NCI-H82 (cell line): ENCODE measurements at places on chromosomes 3 and 15.

DNA sequence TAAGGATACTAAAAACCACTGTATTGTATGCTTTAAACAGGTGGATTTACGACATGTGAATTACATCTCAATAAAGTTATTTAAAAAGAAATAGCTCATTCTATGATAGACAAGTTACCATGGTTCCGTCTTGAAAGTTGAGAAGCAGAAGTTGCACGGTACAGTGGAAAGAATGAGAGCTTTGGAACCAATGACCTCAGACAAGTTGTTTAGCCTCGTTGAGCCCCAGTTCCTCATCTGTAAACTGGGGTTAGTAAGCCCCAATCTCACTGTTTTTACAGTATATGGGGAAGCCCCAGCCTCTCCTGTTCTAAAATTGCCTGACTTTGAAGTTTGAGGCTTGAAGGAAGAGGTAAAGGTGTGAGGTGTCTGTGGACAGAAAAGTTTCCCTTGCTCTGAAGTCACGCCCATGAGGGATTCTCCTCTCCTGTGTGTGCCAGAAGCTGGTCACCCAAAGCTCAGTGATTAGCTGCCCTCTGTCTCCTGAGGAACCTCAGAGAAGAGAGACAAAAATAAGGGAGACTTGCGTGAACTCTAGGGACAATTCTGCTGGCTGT, 10.0 kb downstream of the CRYGS start:
- DNase-seq = no peak

GRCh38 chr3:140250945-140251344, 316.0 kb downstream of the CLSTN2 start:
- DNase-seq = no peak

DNA sequence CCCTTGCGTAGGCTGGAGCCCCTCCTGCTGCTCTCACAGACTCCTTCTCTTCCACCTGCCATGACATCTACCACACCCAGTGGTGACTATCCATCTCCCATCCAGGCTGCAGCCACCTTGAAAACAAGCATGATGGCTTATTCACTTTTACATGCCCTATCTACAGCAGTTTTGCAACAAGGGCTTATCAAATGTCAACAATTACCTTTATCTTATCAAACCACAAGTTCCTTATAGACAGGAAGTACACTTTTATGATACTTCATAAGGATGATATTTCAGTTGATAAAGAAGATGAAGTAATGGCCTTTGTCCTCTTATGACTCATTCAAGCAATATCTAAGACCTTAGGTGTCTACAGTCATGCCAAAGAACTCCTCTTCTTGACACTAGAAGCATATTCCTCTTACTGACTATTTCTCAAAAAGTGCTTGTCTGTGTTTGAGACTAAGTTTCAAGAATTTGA, 125.3 kb upstream of the SPRED1 start:
- DNase-seq = no peak

GRCh38 chr3:32384938-32385337, 6.7 kb upstream of the CMTM7 start:
- DNase-seq = peak; percentile 10

DNA sequence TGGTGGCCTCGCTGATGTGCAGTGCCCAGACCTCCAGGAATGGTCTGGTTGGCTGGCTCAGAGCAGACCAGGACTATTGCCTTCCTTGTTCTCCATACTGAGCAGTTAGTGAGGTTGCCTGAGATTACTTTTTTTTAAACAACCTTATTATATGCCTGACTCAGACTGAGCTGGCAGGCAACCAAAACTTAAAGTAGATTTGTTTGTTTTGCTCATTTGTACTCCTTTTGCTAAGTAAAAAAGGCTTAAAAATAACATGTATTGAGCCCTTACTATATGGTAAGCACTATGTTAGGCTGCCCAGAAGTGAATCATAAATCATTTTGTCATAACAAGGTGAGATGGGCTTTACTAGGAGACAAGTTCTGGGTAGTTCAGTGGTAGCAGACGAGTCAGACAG, 92.4 kb downstream of the GHSR start:
- no peak for DNase-seq

- peak; percentile 85 for DNase-seq
Measured at GRCh38 chr3:102444101-102444500, 9.3 kb downstream of the ZPLD1 start.

DNA sequence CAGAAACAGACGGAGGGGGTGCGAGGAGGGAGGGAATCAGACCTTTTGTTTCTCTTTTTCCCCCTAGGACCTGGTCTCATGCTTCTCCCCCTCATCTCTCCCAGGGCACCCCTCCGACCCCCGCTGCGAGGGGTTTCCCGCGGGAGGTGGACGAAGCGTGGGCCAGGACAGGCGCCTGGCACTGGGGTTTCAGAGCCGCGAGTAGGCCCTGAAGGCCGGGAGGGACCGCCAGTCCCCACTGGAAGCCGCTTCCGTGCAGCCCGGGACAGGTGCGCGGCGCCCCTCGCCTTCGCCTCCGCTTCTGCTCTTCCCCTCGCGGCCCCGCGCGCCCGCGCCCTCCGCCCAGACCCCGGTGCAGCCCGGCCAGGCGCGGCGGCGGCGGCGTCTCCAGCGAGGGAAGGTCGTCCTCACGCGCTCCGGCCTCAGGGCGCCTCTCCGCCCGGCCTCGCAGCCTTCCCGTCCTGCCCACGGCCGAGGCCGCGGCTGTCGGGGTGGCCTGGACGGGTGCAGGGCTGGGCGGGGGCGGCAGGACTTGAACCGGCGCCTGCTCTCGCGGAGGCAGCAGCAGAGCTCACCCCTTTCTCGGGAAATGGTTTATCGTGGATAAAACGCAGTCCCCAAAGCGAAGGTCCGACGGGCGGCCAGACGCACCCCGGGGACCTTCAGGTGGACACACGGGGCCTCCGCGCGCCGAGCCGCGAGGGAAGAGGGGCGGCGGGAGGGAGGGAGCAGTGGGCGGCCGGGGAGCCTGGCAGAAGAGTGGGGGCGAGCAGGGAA, 31.5 kb upstream of the ADAMTS17 start:
- DNase-seq = no peak

DNA sequence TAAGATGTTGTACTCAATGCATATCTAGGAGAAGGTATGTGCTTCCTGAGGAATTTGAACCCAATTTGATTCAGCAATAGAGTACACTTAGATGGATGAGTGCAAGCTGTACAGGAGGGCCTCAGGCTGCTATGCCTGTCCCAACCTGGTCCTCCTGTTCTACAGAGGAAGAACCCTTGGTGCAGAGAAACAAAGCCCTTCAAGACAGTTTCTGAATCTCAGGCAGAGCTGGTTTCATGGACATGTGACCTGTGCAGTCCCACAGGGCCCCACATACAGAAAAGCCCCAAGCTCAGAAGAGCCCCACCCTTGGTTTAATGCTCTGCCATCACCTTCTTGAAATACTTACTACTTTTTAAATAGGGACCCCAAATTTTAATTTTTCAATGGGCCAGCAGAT, 15.3 kb downstream of the FOXP1 start:
- DNase-seq = no peak

- DNase-seq = no peak
Measured at GRCh38 chr3:55591888-55592287, 104.8 kb upstream of the WNT5A start.

- no peak for DNase-seq
Measured at GRCh38 chr15:82650046-82650670, 3.0 kb upstream of the CPEB1 start.

DNA sequence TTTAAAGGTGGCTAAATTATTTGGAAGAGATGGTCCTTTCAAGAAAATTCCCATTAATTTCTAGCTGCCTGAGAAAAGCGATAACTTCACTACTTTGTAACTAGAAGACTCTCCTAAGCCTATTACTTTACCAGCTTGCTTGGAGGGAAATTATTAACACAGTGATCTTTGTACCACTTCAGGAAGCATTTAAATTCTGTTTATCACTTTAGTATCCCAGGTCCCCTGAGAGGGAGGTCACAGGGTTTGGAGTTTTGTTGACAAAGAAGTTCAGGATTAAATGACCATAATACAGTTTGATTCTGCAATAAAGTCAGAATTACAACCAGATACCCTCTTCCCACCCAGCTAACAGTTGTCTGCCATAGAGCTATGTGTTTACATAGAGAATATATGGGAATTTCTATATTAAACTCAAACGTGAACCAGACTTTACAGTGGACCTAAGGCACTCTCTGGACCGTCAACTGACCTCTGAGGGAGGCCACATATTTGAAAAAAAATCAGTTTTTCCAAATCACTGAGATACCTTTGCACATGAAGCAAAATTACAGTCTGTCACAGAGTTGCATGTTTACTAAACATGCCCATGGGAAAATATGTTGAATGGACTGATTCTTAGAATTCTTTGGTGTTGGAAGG, 3.0 kb downstream of the SLC27A2 start:
- DNase-seq = no peak

GRCh38 chr15:89664441-89665350, 9.4 kb upstream of the KIF7 start:
- no peak for DNase-seq

- DNase-seq = peak; percentile 70
Measured at GRCh38 chr3:43094851-43095250, 11.0 kb downstream of the POMGNT2 start.

GRCh38 chr15:62818691-62819090, 223.9 kb upstream of the TPM1 start:
- DNase-seq = no peak

- peak; percentile 65 for DNase-seq
Measured at GRCh38 chr3:121834157-121834670, 646 bp downstream of the IQCB1 start.

DNA sequence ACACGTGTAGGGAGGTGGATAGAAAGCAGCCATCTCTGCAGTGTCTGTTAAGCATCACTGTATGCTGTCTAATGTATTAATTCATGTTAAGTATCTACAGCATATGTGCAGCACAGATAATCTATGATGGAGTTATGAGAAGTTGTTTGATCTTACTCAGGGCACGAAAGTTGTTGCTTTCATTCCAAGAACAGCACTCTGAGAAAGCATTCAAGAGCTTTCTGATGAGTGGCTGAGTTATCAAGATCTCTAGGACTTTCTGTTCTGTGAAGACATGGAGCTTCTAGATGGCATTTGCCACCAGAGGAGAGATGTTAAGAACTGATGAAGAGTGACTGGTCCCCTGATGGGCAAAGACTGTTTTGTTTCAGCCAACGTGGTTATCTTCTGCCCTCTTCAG, 22.6 kb upstream of the TPRG1 start:
- no peak for DNase-seq

DNA sequence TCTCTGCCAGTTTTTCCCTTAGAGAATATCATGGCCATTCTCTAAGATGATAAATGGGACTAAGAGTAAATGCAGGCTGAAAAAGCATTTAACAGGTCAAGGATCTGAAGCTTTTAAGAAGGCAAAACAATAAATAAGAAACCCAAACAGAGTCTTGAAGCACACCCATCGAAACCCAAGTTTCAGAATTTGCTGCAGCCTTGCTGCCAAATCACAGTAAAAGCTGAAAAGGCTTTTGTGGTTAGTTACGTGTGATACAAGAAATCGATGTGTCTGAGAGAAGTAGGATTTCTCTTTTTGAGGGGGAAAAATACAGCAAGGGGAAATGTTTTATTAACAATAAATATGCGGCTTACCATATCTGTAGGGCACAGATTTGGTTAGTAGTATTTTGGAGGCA, 92.0 kb downstream of the IGF1R start:
- no peak for DNase-seq

DNA sequence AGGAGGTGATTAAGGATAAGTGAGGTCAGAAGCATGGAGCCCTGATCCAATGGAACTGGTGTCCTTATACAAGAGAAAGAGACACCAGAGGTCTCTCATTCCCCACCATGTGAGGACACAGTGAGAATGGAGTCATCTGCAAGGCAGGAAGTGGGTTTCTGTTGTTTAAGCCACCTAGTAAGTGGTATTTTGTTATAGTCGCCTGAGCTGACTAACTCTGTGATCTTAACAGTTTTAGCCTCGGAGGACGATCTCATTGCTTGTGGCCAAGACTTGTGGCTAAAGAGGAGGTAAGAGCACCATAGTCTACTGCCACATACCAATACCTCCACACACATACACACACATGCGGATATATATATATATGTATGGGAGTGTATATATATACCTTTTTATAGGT, 73.8 kb downstream of the MCTP2 start:
- no peak for DNase-seq

DNA sequence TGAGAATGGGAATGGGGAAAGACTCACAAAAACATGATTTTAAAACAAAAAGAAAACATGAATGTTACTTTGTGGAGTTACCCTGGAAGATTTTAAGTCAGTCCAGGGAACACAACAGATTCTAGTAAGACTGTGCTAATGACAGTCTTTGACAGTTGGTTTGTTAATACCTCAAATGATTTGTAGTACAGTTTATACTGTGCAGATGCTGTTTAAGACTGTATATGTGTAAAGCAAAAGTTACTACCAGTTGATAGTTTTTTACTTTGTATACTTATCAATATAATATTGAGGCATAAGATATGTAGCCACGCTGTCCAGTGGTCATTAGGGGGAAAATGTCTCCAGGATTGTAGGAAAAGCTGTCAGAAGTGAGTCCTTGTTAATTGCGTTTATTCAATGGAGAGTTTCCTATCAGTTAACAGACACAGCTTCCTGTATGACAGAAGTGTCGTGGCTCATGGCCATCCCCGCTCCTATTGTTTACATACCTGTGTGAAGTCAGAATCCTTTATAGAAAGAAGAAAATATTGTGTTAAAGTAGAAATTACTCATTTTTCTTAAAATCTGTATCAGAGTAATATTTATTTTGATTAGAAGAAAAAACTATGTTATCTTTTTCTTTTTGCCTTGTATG, 36.0 kb downstream of the NKIRAS1 start:
- DNase-seq = no peak

GRCh38 chr3:196968233-196969133, at the start of gene PIGZ:
PIGZ (minus strand) TSS chr3:196968833; CDS start chr3:196952031, 16,802 bp downstream.
- peak; percentile 69 for DNase-seq
